Activated T-cell treated with anti-CD3 and anti-CD28 coated beads, Interleukin-2, amount 50 U/mL, for 48 hours (primary cell): ENCODE measurements at places on chromosomes 11 and 22.

DNA sequence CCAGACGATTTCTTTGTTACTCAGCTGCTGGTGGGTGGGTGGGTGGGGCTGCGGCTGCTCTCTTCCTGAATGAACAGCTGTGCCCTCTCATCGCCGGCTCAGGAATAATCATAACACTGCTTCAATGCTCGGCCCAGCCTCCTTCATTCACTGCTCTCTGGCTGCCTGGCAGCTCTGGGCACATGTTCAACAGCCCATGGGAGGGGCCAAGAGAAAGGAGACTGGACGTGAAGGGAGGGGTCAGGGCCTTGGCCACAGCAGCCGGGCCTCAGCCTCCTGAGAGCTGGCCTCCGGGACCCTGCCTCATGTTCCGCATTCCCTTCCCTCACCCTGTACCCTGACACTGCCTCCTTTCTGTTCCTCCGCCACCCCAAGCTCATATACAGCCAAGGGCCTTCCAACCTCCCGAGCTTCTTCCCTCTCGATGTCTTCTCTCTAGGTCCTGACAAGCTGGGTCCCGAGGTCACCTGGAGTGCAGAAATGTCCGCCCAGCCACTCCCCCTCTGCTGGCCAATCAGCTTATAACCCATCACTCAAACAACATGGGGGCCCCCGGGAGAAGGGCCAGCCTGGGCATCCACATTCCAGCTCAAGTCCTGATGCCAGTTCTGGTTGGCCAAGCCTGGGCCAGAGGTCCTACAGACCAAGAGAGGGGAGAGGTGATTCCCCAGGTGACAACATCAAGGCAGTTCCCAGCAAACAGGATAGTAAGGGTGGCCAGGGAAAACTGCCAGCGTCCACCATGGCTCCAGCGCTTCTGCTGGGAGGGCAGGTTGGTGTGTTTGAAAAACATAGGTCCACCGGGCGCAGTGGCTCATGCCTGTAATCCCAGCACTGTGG, 3.2 kb upstream of the CSDC2 start:
- DNase-seq: no peak

GRCh38 chr11:96614846-96615245, 225.0 kb downstream of the JRKL start:
- no peak for DNase-seq

- peak; percentile 74 for DNase-seq
Observed at GRCh38 chr11:47186076-47186699, at the start of gene PACSIN3. Gene PACSIN3 (minus strand): TSS chr11:47186434. CDS start chr11:47182727, 3,707 bp downstream.

DNA sequence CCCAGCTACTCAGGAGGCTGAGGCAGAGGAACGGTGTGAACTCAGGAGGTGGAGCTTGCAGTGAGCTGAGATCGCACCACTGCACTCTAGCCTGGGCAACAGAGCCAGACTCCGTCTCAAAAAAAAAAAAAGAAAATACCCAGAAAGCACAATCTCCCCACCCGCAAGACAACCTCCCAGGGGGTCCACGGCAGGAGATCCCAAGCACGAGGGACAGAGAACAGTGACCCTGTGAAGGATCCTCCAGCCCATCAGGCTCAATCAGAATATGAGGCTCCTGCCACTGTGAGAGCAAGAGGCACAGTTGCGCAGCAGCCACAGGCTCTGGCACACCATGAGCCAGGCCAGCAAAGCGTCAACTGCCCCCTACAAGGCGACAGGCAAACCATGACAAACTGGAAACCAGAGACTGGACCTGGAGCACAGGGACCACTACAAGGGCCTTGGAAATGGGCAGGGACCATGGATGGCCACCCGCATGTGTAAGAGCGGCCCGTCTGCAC, 164.8 kb upstream of the GRK3 start:
- no peak for DNase-seq

- DNase-seq: no peak
Observed at GRCh38 chr11:43447151-43447550, 88.4 kb downstream of the TTC17 start.

DNA sequence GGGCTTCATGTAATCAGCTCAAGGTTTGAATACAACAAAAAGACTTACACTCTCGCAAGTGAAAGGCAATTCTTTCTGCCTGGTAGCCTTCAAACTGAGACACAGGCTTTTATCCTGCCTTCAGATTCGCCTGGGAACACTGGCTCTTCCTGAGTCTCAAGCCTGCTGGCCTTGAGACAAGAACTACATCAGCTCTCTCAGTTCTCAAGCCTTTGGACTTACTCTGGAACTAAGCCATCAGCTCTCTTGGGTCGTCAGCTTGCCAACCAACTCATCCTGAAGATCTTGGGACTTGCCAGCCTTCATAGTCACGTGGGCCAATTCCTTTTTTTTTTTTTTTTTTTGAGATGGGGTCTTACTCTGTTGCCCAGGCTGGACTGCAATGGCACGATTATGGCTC, 35.7 kb upstream of the LRRC10B start:
- DNase-seq: no peak

- no peak for DNase-seq
Observed at GRCh38 chr11:69009441-69010211, 3.4 kb downstream of the MRGPRF start.

DNA sequence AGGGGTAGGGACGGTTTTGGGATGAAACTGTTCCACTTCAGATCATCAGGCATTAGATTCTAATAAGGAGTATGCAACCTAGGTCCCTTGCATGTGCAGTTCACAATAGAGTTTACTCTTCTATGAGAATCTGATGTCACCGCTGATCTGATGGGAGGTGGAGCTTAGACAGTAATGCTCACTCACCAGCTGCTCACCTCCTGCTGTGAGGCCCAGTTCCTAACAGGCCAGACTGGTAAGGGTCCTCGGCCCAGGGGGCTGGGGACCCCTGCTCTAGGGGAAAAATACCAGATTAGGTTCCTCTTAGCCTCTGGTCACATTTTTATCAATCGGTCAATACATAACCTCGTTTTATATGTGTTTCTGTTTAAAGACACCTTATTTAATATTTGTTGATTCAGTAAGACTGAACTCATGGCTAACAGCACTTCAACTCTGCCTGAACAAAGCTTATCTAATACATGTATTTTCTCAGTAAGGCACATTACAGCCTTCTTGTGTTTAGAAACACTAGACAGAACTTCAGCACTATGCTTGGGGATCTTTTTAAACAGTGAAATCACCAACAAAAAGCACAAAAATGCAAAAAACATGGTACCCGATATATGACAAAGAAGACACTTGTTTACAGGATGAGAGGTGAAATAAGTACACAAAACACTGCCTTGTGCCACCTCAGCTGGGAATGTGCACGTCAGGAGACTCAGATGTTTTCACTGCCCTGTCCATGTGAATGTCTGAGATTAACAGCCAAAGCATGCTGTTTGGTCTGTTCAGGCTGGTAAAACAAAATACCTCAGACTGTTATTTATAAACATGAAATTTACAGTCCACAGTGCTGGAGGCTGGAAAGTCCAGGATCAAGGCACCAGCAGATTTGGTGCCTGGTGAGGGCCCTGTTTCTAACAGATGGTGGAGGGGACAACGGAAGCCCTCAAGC, 107.5 kb downstream of the USP35 start:
- no peak for DNase-seq

DNA sequence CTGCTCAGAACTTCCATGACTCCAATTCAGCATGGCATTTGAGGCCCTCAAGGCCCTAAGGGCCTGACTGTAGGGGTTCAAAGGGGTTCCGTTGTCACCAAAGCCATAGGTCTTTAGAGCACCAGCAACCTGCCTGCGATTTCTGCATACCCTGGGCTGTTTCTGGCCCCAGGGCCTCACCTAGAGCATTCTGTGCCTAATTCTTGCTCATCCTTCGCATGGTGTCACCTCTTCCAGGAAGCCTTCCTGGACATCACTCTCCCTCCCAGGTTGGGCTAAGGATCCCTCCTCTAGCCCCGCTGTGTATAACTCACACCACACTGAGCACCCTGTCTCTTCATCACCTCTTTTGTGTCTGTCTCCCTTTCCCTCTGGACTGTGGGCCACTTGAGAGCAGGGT, 194.3 kb downstream of the CEP164 start:
- no peak for DNase-seq

DNA sequence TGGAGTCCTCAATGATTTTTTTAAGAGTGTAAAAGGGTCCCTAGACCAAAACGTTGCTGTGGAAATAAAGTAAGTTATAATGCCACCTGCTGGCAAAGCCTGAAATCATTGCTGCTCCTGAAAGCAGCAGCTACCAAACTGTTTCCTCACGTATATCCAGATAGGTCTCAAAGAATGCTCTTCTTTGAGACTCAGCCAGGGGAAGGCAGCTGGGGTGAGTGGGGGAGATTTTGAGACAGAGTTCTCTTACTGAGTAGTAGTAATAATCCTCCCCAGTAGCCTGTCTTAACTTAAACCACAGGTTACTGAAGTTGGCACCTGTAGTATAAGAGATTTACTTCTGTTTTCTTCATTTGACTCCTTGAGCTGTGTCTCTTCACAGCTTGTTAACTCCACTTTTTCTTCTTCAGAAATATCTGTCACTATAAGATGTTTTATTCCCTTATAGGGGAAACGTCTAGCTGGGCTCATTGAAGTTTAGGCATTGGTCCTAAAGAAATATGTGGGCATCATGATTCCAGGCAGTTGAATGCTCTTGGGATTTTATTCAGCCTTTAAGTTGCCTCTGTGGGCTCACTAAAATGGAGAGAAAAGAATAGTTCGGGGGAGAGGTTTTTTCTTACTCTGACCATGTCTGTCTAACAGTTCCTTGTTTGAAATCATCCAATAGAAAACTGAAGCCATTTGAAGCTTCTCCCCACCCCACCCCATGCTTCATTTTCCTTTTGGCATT, 77.9 kb downstream of the BTBD10 start:
- peak; percentile 28 for DNase-seq

- DNase-seq: no peak
Observed at GRCh38 chr22:32005453-32005852, 37.6 kb upstream of the SLC5A1 start.

DNA sequence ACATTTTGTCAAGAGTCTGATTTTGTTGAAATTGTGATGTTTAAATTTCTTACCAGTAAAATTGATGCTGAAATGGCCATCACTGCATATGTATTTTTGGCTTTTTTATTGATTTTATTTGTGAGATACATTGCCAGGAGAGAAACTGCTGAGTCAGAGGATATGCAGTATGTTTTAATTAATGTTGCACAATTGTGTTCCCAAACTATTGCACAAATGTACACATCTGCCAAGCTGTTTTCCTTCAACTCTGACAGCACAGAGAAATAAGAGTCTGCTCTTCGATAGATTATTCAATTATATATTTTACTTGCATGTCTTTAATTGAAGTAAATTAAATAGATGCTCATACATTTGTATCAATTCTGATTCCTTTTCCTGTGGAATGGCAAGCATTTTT, 640.2 kb upstream of the LUZP2 start:
- DNase-seq: no peak

GRCh38 chr22:38097557-38098409, 12.7 kb downstream of the BAIAP2L2 start:
- DNase-seq: no peak

DNA sequence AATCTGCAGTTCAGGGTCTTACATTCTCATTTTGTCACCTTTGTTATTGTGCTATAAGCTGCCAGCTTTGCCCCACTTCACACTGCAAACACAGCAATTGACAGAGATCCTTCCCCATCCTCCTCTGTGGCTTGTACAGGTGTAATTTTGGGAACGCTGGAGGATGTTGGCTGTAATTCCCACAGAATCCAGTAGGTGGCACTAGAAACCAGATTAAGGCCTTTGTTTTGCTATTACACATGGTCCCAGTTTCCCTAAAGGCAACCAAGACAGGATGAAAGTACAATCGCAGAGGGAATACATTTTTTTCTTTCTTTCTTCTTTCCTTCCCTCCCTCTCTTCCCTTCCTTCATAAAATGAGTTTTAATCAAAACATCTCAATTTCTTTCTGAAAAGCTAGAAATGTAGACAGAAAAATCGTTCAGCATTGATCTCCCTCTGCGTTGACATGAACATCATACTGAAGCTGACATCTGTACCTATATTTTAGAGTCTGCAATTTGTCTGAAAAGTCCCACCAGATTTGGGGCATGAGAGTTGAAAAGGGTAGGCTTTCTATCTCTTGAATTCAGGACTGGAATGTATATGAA, 21.3 kb upstream of the NELL1 start:
- peak; percentile 49 for DNase-seq

DNA sequence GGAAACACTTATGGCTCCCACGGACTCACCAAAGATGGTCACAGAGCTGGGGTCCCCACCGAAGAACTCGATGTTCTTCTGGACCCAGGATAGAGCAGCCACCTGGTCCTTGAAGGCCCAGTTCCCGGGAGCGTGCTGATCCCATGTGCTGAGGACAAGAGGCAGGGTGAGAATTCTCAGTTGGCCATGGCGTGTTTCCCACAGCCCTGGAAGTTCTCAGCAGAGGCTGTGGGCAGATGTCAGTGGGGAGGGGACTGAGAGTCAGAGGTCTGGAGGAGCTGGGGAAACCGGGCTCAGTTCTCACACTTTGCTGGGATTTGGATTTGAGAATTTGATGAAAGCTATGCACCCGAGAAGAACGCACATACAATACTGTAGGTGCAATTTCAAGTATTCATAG, 193.3 kb downstream of the BCR start:
- DNase-seq: no peak

DNA sequence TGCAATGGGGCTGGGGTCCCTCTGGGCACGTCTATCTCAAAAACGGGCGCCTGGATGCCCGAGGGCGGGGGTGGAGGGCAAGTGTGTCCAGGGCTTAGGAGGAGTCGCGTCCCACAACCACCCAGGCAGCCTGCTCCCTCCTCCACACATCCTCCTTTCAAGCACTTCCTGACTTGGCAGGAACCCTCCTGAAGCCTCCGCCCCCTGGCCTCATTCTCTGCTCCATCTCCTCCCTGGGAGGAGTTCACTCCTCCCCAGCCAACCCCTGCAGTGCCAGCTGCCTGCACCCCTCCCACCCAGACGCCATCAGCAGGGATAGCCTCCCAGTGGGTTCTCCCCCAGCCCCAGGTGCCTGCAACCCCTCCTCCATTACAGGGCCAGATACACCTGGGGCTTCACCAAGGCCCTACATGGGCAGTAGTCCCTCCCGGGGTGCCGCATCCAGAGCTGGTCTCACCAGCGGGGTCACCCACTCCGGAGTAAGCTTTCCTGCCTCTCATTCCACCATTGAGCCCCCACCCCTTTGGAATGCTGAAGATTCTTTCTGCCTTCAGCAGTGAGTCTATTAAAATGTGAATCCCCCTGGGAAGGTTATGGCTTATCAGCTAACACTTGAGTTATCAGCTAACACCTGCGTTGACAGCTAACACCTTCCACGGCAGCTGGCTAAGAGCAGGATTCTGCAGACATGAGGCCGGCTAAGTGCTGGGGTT, 24.4 kb downstream of the RTN4R start:
- DNase-seq: peak; percentile 66

DNA sequence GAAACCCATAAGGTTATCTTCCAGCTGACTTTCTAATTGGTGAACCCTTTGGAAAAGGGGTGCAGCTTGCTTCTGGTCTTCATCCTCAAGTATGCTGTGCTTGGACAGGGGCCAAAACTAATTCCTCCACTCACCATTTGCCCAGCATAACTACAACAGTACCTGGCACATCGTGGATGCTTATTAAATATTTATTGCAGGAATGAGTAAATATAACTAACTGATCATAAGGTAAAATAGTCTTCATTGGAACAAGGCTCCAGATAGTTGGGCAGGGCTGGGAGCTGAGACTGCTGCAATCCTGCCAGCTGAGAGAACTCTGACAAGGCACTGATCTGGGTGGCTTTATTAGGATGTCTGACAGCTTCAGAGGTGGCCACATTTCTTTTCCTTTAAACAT, 2.4 kb upstream of the SIDT2 start:
- DNase-seq: no peak
